Large intestine (tissue), 12 donors: ENCODE measurements at places on chromosomes 1 and 21.

DNA sequence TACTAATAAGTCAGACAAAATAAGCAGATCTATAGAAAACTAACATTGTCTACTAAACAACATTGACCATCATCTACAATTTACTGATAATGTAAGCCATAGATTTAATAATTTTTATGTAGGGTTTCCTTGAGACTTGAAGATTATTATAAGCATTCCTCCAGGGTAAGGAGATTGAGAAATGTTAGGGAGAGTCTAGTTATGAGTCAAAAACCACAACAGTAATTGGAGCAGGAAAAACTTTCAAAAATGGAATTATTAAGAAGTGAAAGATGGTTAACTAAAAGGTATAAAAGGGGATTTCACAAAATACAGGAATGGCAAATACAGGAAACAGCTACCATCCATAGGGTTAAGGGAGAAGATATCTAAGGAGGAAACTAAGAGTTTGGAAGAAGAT is 12.4 kb upstream of the UHMK1 start:
- no peaks in the 10 kb centered on the region for H3K36me3 ChIP-seq
- peaks cover 4% of the 10 kb centered on the region for H3K27me3 ChIP-seq
- no peak overlapping the region for H3K27ac ChIP-seq
- DNase-seq, result no peak
- H3K4me3 ChIP-seq, result no peak overlapping the region

DNA sequence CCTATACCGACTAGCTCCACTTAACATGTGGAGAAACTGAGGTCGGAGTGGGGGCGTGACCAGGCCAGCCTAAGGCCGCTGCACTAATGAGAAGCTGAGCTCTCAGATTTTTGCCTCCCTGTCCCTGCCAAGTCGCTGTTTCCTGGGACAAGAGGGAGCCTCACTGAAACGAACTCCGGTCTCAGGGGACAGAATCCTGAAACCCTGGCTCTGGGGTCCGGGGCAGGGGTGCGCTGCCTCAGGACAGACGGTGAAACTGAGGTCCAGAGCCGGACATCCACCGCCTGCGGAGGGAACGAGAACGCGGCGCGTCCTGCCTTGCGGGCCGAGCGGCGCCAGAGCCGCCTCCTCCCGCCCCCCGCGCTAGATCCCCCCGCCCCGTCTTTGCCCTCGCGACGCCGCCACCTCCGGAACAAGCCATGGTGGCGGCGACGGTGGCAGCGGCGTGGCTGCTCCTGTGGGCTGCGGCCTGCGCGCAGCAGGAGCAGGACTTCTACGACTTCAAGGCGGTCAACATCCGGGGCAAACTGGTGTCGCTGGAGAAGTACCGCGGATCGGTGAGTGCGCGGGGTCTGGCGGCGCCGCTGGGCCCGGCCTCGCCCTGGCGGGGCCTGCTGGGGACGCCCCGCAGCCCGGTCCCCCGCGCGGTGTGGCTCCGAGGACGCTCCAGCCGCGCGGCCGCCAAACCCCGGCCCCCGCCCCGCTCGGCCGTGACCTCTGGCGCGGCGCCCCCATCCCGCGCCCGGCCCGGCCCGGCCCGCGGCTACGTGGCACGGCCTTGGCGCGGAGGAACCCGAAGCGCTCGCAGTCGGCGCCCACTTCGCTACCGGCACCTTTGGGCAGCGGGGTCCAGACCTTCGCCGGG is at the start of gene GPX7:
TSS of gene GPX7 (plus strand) at position 381 of the 865 bp plus-strand sequence. CDS start at position 420, 39 bp downstream.
- H3K4me3 ChIP-seq, result peak within 1 kb of the TSS; percentile 54
- peak within 1 kb of the TSS; percentile 66 for H3K27ac ChIP-seq
- H3K36me3 ChIP-seq, result peaks cover 11% of the 10 kb centered on the region
- H3K27me3 ChIP-seq, result no peaks in the 10 kb centered on the region

- no peak for DNase-seq
- H3K4me1 ChIP-seq, result no peaks in the 10 kb centered on the region
- H3K27me3 ChIP-seq, result no peaks in the 10 kb centered on the region
- no peak overlapping the region for H3K4me3 ChIP-seq
Observed at GRCh38 chr1:241942738-241943137, 14.8 kb upstream of the BECN2 start.

GRCh38 chr1:66644331-66644730 is 107.9 kb upstream of the DYNLT5 start:
- H3K36me3 ChIP-seq, result no peaks in the 10 kb centered on the region
- H3K4me1 ChIP-seq, result no peaks in the 10 kb centered on the region
- H3K27ac ChIP-seq, result no peak overlapping the region
